ENCODE measurements at places on chromosomes 1 and 21.

- no peak for DNase-seq
Observed at GRCh38 chr1:201718346-201719202, 110.4 kb upstream of the IPO9 start.

DNA sequence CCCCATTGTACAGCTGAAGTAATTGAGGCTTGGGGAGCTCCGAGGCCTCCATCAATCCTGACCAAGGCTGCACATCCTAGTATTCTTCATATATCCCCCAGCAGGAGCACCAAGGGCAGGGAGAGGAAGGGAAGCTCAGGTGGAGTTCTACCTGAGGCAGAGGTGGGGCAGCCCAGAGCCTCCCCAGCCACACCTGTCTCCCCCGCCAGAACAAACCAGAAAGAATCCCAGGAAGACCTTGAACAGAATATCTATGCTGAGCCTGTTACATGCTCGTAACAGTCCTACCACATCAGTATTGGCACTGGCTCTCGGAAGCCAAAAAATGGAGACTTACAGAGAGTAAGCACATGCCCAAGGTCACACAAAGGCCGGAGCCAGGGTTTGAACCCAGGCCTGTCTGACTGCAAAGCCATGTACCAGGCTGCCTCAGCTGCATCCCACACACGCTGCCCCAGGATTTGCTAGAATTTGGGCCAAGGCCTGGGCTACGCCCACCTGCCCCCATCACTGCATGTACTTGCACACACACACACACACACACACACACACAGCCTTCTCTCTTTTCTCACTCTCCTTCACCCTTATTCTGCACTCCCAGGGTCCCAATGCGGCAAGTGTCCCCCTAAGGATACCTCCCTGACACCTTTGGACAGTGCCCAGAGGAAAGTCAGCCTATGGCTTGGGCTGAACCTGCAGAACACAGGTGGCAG lies 4.5 kb downstream of the E2F2 start:
- DNase-seq: no peak

DNA sequence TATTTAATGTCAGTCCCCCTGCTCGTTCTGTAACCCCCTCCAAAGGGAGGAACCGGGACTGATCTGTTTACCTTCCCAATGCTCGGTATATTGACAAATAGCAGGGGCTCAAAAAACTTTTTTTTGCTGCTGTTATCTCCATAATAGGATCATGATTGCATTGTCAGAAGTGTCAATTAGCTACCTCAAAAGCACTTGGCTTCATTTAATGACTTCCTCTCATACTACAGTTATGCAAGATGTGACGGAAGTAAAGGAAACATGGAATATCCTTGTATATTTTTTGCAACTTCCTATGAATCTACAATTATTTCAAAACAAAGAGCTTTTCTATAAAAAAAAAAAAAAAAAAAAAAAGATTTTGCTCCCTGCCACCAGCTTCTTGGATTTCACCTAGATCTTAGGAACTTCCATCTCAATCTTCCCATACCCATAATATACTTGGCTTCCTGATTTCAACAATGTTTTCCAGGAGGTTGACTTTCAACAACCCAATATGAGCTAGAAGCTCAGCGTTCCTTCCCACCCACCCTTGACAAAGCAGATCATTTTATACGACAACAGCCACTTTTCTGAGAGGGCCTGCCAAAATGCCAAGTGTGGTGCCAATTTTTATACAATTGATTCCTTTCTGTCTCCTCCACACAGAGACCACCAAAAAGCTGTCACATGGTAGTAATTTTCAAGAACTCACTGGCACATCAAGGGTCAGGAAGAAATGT lies 71.7 kb downstream of the SETD4 start:
- DNase-seq: no peak

DNA sequence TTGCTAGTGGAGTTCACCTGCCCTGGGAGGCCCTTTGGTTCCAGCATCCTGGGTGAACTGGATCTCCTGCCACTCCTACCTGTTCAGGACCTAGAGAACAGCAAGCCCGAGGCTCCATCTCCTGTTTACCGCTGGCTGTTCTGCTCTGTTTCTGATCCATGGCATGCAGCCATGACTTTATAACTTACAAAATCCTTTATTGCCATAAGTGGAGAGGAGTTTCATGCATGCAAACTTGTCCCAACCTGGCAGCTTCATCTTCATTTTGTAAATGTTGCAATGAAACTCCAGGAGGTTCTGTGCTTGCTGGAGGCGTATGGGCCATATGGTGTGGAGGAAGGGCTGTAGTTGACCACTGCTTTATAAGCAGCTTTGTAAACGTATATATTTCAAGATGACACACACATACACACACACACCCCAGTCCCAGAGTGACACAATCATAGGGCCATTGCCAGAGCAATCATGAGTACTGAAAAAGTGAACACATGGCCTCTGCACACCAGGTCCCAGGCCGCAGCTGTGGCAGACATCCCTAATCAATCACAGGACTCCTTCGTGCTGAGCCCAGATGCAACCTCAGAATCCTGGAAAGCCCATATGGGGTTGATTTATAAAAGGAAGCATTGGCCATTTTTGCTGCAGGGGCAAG lies 69.0 kb downstream of the UBIAD1 start:
- DNase-seq: no peak

GRCh38 chr1:62437273-62437940 lies 558 bp downstream of the USP1 start:
- no peak for DNase-seq

DNA sequence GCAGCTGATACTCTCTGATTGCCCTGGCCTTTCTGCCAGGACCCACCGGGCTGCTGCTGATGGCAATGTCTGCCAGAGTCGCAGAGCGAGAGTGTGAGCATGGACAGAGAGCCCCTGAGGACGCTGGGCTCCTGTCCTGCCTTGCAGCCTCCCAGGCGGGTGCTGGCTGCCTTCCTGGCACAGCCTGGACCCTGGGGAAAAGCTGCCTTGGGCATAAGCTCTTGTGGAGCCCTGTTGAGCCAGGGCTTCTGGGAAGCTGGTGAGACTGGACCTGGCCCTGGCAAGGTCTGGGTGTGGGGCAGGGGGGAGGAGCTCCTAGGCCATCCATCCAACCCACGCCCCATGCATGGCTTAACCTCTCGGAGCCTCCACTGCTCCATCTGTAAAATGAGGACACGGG lies 105.8 kb upstream of the WNT4 start:
- DNase-seq: no peak
